ENCODE measurements at places on chromosomes 1 and 21. TPM values are rescaled to one million over a fixed set of nuclear protein-coding genes. Genes with fewer than 3 reads are reported as not detected.

DNA sequence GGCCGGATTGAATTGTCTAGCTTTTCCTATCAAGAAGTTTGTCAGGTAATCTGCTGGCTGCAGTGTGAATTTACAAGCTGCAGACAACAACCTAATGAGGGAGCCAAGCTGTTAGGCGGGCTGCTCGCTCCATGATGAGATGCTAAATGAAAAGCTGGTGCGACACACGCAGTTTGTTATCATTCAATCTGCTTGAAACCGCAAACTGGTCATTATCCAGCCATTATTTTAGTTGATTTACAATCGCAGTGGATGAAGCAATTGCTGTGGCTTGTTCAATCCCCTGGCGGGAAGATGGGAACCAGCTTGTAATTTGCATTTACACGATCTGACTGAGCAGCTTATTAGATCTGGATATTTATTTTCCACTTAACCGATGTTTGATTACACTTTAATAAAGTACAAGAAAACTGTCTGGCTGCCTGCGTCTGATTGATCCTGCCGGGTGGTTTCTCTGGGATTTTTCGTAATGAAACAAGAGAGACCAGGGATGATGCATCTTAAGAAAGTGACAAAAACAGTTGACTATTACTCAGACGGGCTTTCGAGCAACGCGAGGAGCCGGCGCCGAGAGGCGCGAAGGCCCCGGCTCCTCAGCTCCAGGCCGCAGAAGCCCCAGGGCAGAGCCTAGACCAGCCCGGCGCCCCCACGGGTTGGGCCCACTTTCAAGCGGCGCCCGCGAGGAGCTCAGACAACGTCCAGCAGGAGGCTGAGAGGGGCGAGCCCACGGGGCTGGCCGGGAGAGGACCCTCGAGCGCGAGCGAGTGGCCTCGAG, 118.0 kb upstream of the BARHL2 start:
- no peak overlapping the region for H3K4me3 ChIP-seq
- H3K4me1 ChIP-seq: peaks cover 14% of the 10 kb centered on the region
- peaks cover 18% of the 10 kb centered on the region for H3K27me3 ChIP-seq
- H3K27ac ChIP-seq: no peak overlapping the region

GRCh38 chr21:41037936-41038335, 130.0 kb upstream of the BACE2 start:
- H3K4me1 ChIP-seq: no peaks in the 10 kb centered on the region
- H3K27ac ChIP-seq: no peak overlapping the region
- no peak for DNase-seq
- no peaks in the 10 kb centered on the region for H3K36me3 ChIP-seq
- no peak overlapping the region for H3K4me3 ChIP-seq

TMEM125 gene
- total RNA-seq: 0.21 TPM

GPR25 gene
- total RNA-seq: 0.48 TPM
